CD4-positive, alpha-beta T cell (primary cell): ENCODE measurements at places on chromosomes 6 and 20.
A peak's percentile ranks its signal among the peaks of the same experiment; 100 is the strongest.

GRCh38 chr20:1489764-1490436 is 1.3 kb downstream of the SIRPB2 start:
- DNase-seq: no peak

DNA sequence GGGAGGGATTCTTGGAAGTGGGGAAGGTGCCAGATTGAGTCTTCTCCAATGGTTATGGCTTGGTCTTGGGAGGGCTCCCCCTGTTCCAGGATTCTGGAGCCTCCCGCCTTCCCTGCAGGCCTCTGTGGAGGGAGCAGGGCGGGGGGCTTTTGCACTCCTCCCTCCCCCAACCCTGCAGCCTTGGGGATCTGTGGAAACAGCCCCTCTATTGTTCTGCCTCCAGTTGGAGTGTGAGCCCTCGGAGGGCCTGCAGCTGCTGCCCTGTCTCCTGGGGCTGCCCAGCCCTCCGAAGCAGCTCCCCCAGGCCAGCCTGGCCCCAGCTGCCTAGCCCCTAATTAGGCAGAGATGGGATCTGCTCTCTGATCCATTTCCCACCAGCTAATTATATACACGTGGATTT is 14.7 kb downstream of the FAM110A start:
- no peak for DNase-seq

DNA sequence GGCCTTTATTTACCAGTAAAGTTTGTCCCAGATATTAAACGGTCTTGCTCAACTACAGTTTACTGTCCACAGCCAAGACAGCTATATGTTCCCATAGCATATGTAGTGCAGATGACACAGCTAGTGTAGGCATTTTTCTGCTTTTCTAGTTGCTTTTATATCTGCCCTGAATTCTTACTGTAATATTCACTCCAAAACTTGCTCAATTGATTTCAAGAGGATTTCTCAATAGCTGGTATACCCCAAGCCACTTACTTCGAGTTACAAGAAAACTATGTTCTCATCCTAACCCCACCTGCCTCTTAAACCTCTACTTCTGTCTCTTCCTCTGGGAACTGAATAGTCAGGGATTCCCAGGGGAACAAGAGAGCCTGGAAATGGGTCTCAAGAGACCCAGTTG is 18.9 kb upstream of the ROS1 start:
- DNase-seq: no peak

GRCh38 chr6:104750449-104750848 is 109.3 kb downstream of the HACE1 start:
- DNase-seq: no peak

DNA sequence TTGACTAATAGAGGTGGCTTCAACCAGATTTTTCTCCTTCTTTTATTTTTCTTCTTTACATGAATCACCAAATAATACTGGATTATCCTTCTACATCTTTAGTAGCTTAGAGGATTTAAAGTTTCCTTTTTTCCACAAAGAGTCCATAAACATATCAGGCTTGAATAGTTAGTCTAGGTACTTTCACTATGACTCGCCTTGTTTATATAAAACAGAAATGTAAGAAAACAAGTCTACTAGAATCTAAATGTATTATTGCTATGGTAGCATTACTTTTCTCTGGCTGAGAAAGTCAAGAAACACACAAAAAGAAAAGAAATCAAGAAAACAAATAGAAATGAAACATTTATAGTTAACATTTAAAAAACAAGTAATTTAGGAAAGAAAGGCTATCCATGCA is 215.2 kb downstream of the PTPRK start:
- no peak for DNase-seq

- no peak for DNase-seq
Observed at GRCh38 chr6:157488058-157488457, 107.1 kb downstream of the ZDHHC14 start.

- no peak for DNase-seq
Observed at GRCh38 chr6:73000460-73000859, 224.8 kb downstream of the KHDC1L start.

GRCh38 chr6:26477426-26477825 is 19.7 kb downstream of the BTN2A1 start:
- no peak for DNase-seq

- peak; percentile 86 for DNase-seq
Observed at GRCh38 chr6:35736253-35736894, 458 bp upstream of the ARMC12 start.

DNA sequence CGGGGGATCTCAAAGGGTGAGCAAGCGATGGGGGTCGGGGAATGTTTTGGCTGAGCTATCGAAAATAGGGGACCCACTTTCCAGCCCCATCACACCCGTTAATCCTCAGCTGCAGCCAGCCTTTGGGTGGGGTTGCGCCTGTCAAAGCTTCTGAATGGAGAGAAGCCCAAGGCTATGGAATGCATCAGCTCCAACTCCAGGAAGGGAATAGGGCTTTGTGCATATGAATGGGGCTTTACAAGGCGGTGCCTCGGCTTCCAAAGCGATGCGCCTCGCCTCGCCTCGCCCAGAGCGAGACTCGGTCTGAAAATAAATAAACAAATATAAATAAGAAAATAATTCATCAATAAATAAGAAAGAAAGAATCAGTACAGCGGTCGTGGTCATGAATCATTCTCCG is 751.4 kb upstream of the DEFB115 start:
- DNase-seq: no peak

- DNase-seq: no peak
Observed at GRCh38 chr6:108452711-108453195, 108.0 kb upstream of the FOXO3 start.

GRCh38 chr6:95423331-95423730 is 154.0 kb upstream of the MANEA start:
- DNase-seq: no peak

DNA sequence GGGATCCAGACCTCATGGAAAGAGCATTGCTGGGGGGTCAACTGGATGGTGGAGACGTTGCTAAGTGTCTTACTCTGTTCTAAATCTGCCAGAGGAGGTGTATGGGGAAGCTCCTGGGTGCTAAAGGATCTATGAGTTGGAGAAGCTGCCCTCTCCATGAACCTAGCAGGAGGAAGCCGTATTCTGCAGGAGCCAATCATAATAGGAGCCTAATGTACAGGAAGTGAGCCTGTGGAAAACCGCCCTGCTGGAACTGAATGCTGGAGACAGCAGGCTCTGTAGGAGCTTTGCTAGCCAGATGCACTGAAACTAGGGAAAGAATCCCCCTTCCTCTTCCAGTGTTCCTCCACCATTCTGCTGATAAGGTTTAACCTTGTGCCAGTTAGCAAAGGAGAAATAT is 10.9 kb downstream of the CASP8AP2 start:
- DNase-seq: no peak

DNA sequence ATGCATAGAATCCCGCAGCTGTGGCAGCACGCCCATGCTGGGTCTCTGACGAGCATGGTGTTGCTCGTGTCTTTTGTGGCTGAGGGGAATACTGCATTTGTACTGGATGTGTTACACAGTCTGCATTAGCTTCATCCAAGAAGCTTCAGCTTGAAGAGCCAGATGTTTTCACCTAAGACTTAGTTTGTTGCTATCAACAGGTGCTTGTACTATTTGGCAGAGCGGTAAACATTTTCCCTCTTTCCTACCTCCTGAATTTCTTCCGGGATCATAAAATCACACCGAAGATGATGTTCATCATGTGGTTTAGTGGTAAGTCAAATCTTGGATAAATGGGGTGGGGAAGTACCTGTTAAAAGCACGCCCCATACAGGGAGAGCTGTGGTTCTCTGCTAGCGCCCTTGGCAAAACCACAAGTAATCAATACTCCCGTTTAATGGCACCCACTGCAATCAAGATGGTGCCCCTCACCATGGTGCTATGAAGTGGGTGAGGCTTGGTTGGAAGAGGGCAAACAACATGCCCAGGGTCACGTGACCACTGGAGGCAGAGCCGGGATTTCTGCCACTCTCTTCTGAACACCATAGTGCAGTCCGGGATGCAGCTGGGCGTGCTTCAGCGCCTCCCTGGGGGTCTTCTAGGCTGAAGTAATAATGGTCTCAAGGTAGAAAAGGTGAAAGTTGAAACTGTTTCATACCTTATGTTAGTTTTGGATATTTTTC is 34.4 kb downstream of the SPATA2 start:
- no peak for DNase-seq

GRCh38 chr6:144449911-144450597 is 164.9 kb downstream of the UTRN start:
- DNase-seq: no peak

- DNase-seq: no peak
Observed at GRCh38 chr6:73182021-73182607, 43.2 kb downstream of the KHDC1L start.

GRCh38 chr20:4064144-4064909 is 49.0 kb upstream of the RNF24 start:
- DNase-seq: no peak

- DNase-seq: peak; percentile 76
Observed at GRCh38 chr20:32972181-32973076, 31.8 kb downstream of the SUN5 start.

DNA sequence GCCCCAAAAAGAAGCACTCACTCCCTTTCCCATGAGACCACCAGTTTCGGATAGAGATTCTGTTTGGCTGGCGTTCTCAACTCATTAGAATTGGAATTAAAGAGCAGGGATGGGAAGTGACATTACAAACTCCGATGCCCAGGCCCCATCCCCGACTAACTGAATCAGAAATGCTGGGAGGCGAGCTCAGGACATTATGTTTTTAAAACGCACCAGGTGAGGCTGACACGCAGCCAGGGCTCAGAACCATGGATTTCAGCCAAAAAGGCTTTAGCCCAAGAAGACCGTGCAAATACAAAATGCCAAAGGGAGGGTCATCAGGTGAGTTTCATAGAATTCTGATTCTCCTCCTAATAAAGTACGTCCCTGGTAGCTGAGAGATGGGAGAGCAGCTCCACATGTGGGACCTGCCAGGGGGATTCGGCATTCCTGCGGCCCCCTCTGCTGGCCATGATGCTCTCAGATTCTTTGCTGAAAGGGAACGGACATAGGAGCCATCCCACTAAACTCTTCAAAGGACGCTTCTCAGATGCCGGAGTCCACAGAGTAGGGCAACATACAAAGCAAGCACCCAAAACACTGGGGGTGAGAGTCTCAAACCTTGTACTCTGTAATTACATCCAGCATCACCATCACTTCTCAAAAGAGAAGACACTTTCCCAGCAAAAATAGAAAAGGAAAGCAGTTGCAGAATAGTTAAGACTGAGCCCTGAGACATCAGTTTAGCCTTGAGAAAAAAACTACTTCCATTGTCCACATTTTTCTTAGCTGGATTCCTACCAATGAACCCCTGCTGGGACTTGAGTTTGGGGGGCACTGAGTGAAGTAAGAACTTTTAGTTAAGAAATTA is 205.2 kb downstream of the BMP7 start:
- no peak for DNase-seq

DNA sequence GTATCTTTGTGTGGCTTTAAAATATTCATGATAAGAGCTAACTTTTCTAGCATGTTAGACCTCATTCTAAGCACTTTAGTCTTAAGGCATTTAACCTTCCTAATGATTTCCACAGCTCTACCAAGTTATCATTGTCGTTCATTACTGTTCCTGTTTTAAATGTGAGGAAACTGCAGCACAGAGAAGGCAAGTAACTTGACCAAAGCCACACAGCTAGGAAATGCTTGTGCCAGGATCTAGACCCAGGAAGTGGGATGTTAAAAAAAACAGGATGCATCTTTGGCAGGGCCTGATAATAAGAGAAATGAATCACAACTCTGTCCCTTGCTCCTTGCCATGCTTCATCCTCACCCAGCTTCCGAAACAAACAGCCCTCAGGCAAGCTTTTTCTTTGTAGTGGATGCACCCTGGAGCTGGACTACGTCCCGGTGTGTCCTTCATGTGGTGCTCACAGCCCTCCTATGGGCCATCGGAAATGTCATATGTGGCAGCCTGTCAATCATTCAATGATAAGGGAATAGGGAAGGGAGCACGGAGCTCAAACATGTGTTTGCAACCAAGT is 196.9 kb upstream of the RREB1 start:
- DNase-seq: no peak

- peak; percentile 44 for DNase-seq
Observed at GRCh38 chr6:33126101-33126714, 50.4 kb downstream of the HLA-DPB1 start.

GRCh38 chr6:33677143-33677660 is 34.3 kb downstream of the UQCC2 start:
- no peak for DNase-seq

DNA sequence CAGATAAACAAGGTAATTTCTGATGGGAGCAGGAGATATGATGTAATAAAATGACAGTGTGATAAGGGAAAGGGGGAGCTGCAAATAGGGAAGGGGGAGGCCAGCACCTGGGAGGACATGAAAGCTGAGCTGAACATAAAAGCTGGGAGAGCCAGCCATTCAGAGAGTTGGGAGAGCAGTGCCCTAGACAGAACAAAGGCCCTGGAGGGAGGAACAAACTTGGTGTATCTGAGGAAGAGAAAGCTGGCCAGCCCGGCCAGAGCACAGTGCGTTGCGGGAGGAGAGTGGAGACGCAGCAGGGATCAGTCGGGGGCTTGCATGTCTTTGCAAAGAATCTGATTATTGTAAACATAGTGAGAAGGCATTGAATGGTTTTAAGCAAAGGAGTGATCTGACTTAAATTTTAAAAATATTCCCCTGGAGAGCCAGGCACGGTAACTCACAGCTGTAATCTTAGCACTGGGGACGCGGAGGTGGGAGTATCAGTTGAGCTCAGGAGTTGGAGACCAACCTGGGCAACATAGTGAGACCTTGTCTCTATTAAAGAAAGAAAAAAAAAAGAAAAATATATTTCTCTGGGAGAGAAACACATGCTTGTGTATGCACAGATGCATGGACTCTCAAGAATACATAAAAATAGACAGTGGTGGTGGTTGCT is 318.2 kb downstream of the ZFAND3 start:
- DNase-seq: no peak

DNA sequence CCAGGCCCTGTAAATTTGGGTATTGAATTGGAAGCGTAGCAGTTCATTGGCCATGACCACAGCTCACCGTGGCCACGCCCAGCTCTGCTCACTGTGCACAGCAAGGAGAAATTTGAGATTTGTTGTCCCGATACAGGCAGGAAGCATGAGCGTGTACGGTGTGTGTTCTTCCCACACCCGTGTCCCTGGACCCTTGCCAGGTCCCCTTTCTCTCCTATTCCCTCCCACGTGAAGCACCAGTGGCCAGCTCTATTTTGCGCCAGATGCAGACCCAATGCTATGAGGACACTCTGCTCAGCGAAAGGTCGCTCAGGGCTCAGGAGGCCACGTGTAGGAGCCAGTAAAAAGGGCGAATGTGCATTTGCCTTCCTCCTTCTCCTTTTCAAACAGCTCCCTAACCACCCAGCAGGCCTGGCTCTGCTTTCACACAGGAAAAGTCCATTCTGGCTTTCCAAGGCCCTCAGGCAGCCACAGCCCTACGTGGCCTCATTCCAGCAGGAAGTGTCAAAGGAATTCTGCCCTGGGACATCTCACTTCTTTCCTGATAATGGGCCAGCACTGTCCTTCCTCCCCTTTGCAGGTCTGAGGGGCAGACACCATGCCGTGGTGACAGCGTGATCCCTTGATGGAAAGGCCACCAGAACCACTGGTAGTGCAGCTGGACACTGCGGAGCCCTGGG is 499.2 kb upstream of the CDH4 start:
- DNase-seq: no peak

GRCh38 chr6:130749402-130749801 is 77.8 kb upstream of the SMLR1 start:
- DNase-seq: no peak

GRCh38 chr6:144294016-144294415 is 8.9 kb downstream of the UTRN start:
- no peak for DNase-seq
